ENCODE measurements at places on chromosomes 6 and 20.

- DNase-seq = no peak
Observed at GRCh38 chr6:140275725-140276124, 901.3 kb upstream of the CITED2 start.

DNA sequence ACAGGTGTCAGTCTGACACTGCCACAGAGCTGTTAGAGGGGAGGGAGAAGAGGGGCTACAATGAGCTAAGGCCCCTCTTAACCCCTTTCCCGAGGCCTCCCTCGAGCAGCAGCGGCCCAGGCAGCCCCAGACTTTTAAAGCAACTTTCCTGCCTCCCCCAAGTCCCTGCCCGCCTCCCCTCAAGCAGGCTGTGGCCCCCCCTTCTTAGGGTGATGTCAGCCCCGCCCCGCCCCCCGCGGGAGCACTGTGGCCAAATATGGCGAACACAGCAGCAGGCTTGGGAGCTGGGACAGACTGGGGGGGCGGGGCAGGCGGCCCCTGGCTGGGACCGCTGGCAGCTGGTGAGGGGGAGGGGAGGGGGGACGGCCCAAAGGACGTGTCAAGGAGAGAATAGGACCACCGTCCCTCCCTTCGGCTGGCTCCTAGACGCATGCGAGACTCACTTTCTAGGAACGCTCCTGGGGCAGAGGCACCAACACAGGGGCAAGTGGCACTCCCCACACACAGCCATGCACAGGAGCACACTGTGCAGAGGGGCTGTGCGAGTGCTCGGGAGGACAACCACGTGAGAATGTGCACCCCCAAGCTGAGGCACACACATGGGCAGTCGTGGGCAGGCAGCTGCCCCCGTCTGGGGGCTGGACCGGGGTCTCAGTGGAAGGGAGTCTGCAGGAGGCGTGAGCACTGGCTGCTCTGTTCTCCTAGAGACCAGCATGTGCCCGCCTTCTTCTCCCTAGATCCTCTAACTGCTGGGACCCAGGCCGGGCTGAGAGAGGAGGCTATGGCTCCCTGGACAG is 6.7 kb downstream of the TEAD3 start:
- no peak for DNase-seq

- DNase-seq = no peak
Observed at GRCh38 chr20:60840971-60841370, 411.1 kb upstream of the CDH4 start.

- peak; percentile 44 for DNase-seq
Observed at GRCh38 chr20:7094438-7094997, 327.0 kb downstream of the BMP2 start.

DNA sequence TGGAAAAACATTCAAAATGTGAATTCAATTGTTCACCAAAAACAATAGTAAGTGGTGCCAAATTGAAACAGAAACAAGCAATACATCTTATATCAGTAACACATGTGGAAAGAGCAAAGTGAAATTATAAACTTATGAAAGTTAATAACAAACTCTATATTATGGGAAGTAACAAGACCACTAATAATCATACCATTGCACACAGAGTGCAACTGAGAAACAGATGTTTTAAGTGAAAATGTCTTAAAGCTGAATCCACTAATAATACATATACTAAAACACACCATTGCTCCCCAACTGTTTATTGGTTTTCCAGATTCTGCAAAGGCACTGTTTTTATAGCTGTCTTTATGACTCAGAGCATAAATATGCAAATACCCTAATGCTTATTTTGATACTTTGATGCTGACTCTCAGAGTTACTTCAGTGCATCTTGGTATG is 292.3 kb downstream of the RFPL4B start:
- DNase-seq = peak; percentile 39

GRCh38 chr6:71334768-71335167 is 46.2 kb downstream of the OGFRL1 start:
- peak; percentile 33 for DNase-seq

- no peak for DNase-seq
Observed at GRCh38 chr20:54590856-54591255, 115.5 kb downstream of the DOK5 start.

GRCh38 chr20:34445177-34446065 is 70.8 kb upstream of the DYNLRB1 start:
- no peak for DNase-seq

GRCh38 chr6:136657666-136658065 is 107.4 kb upstream of the MAP7 start:
- DNase-seq = no peak

DNA sequence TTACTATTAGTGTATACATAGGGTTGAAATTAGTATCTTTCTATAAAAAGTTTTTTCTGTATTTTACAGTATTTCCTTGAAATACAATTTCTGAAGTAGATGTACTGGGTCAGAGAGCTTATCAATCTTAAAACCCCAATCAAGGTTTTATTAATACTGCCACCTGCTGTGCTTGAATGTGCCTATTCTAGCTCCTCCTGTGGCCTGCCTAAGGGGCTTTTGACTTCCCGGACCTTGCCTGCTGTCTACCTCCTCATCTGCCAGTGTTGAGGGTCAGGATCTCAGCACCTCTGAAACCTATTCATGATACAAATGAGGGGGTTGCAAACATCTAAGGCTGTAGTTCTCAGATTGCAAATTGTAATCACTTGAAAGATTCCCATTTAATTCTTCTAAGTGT is 9.2 kb downstream of the PACRG start:
- DNase-seq = no peak

- DNase-seq = no peak
Observed at GRCh38 chr20:4051413-4052138, 36.2 kb upstream of the RNF24 start.

- DNase-seq = no peak
Observed at GRCh38 chr6:134381959-134382358, 64.0 kb upstream of the SGK1 start.

- no peak for DNase-seq
Observed at GRCh38 chr6:84222426-84222825, 5.0 kb downstream of the CEP162 start.

DNA sequence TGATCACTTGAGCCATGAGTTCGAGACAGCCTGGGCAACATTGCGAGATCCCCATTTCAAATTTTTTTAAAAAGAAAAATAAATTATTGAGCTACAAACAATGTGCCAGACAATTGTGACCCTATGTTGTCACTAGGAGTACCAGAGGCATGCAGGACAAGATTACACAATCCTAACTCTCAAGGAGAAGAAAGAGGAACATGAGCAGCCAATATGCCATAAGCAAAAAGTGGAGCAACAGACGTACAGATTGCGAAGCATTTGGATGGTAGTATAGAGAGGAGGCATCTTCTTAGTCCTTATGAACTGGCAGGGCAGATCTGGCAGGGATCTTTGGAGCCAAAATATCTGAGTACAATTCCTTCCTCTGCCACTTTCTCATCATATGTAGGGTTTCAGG is 156.4 kb downstream of the OR2B2 start:
- no peak for DNase-seq

DNA sequence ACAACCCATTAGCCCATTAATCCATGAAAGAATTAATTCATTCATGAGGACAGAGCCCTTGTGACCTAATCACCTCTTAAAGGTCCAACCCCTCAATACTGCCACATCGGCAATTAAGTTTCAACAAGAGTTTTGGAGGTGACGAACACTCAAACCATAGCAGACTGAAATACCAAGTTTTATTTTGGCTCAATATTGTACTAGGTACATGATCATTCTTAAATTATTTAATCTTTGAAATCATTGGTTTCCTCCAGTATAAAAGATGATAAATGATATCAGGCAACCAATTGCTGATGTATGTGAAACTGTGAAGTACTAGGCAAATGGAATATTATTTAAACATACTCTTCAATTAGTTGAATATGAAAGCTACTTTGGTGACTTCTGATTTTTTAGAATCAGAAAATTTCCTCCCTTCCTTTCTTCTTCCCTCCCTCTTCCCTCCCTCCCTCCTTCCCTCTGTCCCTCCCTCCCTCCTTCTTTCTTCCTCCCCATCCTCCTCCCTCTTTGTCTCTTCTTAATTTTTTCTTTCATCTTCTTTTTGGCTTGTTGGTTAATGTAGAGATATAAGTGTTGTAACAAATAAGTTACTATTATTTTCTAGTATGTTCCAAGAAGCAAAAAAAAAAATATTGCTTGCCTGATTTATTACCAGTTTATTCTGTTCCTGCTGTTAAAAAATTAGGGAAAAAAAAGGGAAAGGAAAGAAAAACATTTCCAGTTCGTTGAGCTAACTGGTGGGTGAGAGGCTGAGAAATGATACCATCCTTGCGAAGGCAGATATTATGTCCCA is 233.9 kb upstream of the ZNF217 start:
- peak; percentile 2 for DNase-seq

DNA sequence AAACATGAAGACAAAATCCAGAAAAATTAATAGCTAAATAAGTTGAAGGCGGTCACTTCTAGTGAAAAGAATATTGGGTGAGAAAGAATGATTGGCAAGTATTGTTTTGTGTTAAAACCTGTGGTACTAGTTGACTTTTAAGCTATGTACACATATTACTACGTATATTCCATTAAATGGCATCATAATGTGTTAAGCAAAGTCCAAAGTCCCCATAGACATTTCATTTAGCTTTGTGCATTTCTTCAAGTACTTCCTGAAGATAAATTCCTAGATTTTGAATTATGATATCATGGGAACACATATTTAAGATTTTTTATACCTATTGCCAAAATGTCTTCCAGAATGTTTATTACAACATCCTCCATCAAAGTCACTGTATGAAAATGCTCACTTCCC is 272.7 kb upstream of the IRAK1BP1 start:
- no peak for DNase-seq

DNA sequence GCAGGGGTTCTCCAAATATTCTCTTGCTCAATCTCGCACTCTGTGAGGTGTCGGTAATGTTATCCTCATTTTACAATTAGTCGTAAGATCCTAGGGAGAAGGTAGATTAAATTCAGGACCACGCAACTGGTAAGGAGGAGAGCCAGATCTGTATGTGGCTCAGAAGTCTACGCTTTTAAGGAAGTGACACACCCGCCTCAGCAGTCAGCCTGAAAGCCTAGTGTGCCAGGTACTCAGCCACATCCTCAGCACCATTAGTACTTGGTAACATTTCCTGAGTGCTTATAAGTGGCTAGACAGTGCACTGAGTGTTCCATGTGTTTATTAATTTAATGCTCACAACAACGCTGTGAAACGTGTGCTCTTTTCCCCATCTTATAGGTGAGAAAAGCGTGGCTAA is 63.7 kb downstream of the DHX35 start:
- DNase-seq = no peak

DNA sequence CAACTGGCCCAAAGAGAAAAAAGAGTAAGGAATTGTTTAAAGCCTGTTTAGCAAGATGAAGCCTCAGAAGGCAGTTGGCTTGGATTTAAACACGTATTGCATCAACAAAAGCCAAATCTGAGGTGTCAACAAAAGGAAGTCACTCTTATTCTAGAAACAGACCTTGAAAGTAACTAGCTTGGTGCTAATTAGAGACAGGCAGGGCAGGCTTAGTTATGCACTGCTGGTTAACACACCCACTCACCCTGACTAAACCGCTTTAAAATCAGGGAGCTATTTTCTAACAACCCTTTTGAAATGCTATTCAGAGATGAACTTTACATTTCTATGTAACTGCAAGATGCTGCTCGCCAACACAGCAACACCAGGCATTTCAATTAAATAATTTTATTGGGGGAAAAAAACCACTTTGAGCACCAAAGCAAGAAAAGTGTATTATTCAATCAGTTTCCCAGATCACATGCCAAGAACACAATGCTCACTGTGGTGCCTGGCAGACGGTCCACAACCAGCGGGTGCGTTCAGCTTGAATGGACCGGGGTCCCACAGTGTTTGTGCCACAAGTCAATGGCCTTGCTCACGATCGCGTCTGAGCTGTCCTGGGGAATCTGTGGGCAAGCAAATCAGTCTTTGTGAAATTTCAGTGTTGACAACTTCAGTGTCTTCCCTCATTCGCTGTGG is 23.6 kb downstream of the TBC1D7 start:
- no peak for DNase-seq

DNA sequence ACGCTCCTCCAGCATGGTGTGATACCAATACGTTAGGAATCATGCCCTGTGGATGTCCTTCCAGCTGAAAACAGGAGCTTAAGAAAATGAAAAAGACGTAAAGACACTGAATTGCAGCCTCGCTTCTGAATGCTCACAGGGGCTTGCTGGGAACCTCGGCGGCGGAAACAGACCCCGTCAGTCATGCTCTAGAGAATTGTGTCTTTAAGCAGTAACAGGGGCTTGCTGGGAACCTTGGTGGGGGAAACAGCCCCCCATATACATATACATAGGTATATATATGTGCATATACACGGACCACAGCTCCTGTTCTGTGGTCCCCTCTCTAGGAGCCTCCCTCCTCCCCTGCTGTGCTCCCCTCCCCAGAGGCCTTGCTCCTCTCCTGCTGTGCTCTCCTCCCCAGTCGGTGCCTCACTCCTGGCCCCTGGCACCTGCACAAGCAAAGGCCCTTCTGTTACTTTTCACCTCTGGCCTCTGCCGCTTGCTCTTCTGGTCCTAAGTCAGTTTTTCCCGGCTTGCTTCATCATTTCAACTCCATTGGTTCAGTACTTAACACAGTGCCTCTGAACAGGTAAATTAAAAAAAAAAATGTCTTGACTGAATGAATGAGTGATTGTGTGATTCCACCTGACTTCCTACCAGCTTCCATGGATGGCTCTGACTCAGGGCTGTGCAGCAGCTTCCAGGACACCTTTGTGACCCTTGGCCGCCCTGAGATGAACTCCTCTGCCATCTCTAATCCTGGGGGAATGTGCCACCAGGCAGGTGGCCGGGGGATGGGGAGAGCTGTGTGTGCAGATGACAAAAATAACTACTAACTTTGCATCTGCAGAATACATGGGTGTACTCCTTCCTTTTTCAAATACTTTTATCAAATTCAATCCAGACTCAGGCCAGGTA is 246.1 kb downstream of the SMOC2 start:
- DNase-seq = no peak

DNA sequence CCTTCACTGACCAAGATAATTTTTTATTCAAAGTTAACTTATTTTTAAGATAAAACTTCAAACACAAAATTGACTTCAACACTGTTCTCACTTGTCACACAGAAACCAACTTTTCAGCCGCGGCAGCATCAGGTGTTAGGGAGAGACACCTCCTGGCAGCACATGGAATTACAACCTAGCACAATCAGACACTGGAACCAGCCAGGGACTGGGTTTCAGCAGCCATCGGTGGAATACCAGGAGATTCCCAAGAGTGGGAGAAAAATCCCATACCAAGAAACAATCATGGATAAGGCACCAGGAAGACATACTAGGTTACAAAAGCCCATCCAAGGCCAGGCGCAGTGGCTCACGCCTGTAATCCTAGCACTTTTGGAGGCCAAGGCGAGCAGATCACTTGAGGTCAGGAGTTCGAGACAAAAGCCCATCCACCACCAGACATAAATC is 70.0 kb downstream of the SNX5 start:
- DNase-seq = peak; percentile 49

Data from ACHN (cell line).